ENCODE measurements at places on chromosomes 2 and 18.

DNA sequence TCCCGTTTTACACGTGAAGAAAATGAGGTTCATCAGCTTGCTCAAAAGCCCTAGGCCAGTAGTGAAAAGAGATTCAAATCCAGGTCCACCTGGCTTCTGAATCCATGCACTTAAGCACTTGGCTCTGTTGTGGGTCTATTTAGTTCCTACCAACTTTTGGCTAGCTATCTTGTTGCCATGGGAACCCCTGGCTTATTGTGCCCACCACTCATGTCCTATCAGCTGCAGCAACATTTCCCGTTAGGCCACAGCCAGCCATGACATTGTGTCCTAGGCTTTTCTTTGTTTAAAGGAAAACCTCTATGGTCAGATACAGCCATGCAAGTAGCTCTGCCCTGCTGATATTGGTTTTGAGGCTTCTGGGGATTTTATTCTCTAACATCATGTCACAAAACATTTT lies 49.8 kb downstream of the PLEK start:
- DNase-seq: no peak

DNA sequence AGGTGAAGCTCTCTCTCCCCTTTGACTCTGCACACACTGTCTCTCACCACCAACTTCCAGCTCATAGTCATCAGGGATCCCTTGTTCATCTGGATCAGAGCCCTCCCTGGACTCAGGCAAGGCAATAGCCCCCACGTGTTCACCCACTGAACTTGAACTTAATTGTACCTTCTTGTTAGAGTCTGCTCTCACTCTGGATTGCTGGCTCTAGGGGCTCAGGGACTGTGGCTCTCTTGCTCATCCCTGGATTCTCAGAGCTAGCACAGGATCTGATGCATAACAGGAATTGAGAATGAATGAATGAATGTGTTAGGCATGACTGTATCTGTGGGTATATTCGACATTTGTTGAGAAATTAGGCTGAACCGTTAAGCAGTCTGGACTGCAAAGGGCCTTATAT lies 16.7 kb upstream of the ASAP2 start:
- DNase-seq: no peak

GRCh38 chr18:70182548-70182947 lies 22.9 kb downstream of the RTTN start:
- DNase-seq: no peak

DNA sequence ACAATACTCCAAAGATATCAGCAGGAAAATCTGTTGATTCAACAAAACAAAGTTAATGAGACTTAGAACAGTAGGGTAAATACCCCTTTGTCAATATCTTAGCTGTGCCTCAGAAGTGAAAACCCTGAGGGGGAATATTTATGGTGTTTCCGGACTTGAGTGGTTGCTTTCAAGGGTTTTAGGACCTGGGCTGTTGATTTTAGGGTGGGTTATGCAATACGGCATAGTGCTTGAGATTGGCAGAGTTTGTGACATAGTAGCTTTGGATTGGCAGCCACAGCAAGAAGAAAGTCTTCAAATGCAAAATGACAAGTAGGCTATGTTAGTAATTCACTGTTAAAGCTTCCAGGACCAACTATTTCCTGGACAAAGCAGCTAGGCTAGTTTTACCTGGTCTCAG lies 826.3 kb upstream of the CDH2 start:
- no peak for DNase-seq

GRCh38 chr2:120763931-120764330 lies 28.3 kb downstream of the GLI2 start:
- no peak for DNase-seq

GRCh38 chr2:183666031-183666430 lies 541.8 kb downstream of the NUP35 start:
- no peak for DNase-seq

DNA sequence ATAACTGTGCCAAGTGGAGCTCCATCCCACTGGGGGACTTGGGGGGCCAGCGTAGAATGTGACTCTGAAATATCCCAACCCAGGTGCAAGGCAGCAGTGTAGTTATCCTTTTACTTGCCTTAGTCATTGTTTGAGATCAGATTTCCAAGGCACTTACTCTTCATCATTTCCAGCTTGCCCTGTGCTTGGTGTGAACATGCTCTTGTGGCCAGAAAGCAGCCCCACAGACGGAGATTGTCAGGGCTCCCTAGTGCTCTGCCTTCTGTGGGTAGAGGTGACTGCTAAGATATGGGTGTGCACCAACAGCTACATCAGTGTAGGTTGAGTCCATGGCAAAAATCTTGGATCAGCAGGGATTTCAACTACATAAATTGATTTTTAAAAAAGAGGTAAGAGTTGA lies 2010.0 kb upstream of the PIK3C3 start:
- DNase-seq: no peak
